ENCODE measurements at places on chromosomes 13 and 19.
A peak's percentile ranks its signal among the peaks of the same experiment; 100 is the strongest.

GRCh38 chr19:49624967-49625910 is 14.7 kb downstream of the RRAS start:
- no peak for DNase-seq

- no peak for DNase-seq
Measured at GRCh38 chr13:50631041-50631440, 212.5 kb downstream of the DLEU7 start.

- peak; percentile 83 for DNase-seq
Measured at GRCh38 chr19:47013041-47013517, 6.6 kb upstream of the NPAS1 start.

- no peak for DNase-seq
Measured at GRCh38 chr13:43235028-43235427, 211.6 kb downstream of the DNAJC15 start.

- DNase-seq: no peak
Measured at GRCh38 chr13:78934336-78934735, 275.4 kb upstream of the OBI1 start.

DNA sequence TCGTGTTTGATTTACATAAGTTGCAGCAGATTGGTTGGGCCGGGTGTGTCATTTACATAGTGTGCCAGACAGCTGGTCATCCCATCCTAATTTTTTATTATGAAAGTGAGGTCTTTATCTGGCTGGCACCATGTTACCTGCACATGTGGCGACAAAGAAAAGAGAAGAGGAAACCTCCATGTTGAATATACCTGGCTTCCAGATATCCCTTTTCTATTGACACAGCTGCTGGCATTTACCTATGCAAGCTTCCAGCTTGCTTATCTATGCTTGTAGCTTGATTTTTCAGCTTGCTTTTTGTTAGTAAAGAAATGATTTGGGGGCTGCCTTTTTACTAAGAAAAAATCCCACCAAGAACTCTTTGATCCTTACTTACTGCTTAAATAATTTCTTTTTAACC is 681.3 kb upstream of the SLITRK1 start:
- no peak for DNase-seq

GRCh38 chr13:73556902-73557301 is 498.1 kb downstream of the KLF5 start:
- no peak for DNase-seq

GRCh38 chr13:42706286-42706685 is 75.1 kb upstream of the FAM216B start:
- no peak for DNase-seq

Measured in stimulated activated CD8-positive, alpha-beta memory T cell treated with anti-CD3 and anti-CD28 coated beads, Interleukin-4, amount 100 ng/mL, for 48 hours (primary cell).